Left renal cortex interstitium (tissue), 4 donors: ENCODE measurements at places on chromosomes 2 and 18. TPM values are rescaled to one million over a fixed set of nuclear protein-coding genes. Genes with fewer than 3 reads are reported as not detected.

GRCh38 chr2:26168785-26169184 lies 4.1 kb upstream of the GAREM2 start:
- DNase-seq = no peak

DNA sequence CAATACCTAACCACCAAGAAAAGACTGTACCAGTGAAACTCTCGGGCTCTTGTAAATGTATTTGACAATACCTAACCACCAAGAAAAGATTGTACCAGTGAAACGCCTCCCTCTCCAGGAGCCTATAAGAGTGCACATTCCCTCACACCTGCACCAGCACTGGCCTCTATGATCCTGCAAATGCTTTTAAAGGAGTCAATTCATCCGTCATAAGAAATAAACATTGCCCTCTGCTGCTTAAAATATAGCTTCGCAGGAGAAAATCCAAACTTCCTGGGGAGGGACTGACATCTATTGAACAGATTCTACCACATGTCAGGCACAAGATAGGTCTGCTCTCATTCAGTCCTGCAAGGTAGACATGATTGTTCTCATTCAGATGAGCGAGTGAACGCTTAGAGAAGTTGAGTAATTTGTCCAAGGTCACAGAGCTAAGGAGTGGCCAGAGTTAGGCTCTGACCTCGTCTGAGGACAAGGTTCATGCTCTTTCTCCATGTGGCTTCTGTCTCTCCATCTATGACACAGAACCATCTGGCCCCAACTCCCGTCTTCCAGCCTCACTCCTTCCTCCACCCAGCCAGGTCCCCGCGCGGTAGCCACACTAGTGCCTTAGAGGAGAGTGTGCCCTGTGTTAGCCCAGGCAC lies 38.7 kb downstream of the MCFD2 start:
- DNase-seq = no peak

- no peak for DNase-seq
Measured at GRCh38 chr2:120577721-120578295, 157.9 kb upstream of the GLI2 start.

GRCh38 chr18:69622184-69622583 lies 221.5 kb downstream of the DOK6 start:
- peak; percentile 19 for DNase-seq

GRCh38 chr2:61493523-61493942 lies 22.6 kb upstream of the USP34 start:
- DNase-seq = no peak

- DNase-seq = no peak
Measured at GRCh38 chr2:54099829-54100585, 15.4 kb upstream of the ACYP2 start.

- DNase-seq = no peak
Measured at GRCh38 chr2:144183727-144184126, 336.2 kb downstream of the ZEB2 start.

LIMS4 gene
- 1.1 TPM for polyA plus RNA-seq

CFAP221 gene
- polyA plus RNA-seq = 22.2 TPM

SGO2 gene
- polyA plus RNA-seq = 15.0 TPM

CCDC74B gene
- polyA plus RNA-seq = 7.3 TPM

CXCR1 gene
- not detected for polyA plus RNA-seq

FABP1 gene
- 18.6 TPM for polyA plus RNA-seq

PIEZO2 gene
- polyA plus RNA-seq = 21.3 TPM

LDLRAD4 gene
- 12.4 TPM for polyA plus RNA-seq

ASTL gene
- polyA plus RNA-seq = 0.27 TPM

PROM2 gene
- 26.7 TPM for polyA plus RNA-seq
